ENCODE measurements at places on chromosomes 5 and 9.

GRCh38 chr9:89079391-89079790, 88.1 kb downstream of the S1PR3 start:
- DNase-seq, result no peak

- no peak for DNase-seq
These were observed 369 bp downstream of the OCLN start for GRCh38 chr5:69492923-69493395.

DNA sequence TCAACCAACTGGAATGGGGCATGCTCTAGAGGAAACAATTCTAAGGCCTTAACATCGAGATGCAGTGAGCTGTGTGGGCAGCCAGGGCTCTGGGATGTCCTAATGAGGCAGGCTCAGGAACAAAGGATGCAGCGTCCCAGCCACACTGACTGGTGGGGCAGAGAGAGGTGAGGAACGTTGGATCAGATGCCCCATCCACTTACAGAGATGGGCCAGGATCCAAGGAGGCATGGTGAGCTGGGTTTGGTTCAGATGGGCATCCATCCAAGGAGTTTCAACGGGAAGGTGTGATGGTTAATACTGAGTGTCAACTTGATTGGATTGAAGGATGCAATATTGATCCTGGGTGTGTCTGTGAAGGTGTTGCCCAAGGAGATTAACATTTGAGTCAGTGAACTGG, 15.5 kb upstream of the MARCHF6 start:
- DNase-seq, result no peak

GRCh38 chr5:87784879-87785495, 372.3 kb upstream of the CCNH start:
- no peak for DNase-seq

DNA sequence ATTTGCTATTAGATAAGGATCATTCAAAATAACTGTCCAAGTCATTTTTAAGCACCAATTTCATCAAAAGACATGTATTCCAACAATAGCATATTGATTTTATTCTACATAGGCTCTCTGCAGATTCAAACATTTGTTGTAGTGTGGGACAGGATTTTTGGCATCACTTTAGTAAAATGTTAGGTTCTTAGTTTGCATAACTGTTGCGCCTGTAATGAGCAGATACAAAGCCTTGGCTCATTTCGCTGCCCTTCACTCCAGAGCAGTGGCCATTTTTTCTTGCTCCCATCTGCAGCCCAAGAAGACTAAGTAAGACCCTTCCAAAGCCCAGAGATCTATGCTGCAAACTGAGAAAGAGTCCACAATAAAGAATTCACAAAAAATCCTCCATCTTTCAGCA, 446.0 kb upstream of the MPDZ start:
- DNase-seq, result no peak

- DNase-seq, result no peak
These were observed 19.9 kb downstream of the PTGES2 start for GRCh38 chr9:128107468-128108268.

DNA sequence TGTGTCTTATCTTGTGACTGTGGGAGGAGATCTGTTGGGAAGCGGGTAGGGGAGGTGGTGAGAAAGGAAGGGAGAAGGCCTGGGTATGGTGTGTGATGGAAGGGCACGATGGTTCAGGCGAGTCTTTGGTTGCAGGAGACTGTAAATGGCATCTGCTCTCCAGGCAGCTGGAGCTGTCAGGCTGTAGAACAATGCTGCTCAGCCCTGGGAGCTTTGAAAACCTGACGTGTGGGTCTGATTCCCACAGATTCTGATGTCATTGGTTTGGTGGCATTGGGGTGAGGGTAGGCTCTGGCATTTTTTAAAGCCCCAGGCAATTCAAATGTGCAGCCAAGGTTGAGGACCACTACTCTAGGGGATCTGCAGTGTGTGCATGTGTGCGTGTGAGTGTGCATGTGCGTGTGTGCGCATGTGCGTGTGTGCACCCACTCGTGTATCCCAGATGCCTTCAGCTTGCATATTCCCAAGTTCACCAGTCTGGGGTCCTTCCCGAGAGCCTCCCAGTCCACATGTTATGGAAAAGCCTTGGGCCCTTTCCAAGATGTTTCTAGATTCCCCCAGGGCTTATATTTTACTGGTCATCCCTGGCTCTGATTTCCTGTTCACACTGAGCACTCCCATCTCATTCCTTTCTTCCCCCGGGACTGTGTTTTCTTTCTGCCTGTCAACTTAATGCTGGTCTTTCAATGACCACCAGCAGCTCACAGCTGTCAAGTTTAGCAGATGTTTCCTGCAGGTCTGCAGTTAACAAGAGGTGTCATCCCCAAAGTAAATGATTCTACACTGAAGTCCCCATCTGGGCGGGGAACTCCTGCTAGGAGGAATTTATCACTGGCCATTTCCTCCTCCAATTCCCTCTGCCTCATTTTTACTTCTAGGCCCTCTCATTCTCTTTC, 34.0 kb downstream of the BOD1 start:
- no peak for DNase-seq

DNA sequence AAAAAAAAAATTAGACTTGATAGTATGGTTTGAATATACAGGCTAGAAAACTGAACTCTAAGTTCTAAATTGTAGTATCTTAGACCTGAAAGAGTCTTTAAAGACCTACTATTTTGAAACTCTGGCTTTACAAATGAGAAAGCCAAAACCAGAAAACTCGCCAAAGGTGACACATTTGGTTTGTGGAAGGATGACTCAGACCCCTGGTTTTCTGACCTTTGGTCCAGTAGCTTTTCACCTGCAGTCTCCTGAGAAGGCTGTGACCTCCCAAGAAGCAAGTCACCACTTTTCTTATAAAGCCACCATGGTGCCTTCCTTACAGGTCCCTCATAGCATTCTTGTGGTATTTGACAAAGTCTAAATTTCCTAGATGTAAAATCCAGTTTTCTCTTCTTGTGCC, 102.1 kb upstream of the CEP78 start:
- DNase-seq, result no peak

DNA sequence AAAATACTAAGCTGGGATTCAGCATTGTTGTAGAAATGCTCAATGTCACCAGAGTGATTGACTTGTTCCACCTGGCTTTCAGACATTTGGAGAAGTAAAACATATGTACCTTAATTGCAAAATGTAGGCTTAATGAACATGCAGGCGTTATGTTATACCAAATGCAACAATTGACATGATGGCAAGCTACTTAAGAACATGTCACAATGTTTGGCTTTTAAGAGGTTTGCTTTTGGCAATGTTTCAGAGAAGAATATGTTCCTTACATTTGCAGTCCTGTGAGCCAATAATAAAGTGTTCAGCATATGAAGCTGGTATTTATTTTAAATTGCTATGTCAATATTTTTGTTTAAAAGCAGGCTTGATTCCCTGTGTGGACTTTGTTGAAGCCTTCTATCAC, 111.7 kb upstream of the NUDT12 start:
- DNase-seq, result no peak

DNA sequence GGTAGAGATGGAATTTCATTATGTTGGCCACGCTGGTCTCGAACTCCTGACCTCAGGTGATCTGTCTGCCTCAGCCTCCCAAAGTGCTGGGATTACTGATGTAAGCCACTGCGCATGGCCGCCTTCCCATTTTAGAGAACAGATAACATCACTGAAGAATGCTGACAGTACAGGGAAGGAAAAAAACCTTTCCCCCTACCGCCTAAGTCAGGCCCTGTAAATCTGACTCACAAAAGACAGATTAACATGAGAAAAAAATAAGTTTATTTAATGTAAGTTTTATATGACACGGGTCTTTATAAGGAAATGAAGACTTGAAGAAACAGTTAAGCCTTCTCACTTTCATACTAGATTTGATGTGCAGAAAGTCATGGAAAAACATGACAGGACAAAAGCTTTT, 227.2 kb upstream of the ZNF608 start:
- no peak for DNase-seq

DNA sequence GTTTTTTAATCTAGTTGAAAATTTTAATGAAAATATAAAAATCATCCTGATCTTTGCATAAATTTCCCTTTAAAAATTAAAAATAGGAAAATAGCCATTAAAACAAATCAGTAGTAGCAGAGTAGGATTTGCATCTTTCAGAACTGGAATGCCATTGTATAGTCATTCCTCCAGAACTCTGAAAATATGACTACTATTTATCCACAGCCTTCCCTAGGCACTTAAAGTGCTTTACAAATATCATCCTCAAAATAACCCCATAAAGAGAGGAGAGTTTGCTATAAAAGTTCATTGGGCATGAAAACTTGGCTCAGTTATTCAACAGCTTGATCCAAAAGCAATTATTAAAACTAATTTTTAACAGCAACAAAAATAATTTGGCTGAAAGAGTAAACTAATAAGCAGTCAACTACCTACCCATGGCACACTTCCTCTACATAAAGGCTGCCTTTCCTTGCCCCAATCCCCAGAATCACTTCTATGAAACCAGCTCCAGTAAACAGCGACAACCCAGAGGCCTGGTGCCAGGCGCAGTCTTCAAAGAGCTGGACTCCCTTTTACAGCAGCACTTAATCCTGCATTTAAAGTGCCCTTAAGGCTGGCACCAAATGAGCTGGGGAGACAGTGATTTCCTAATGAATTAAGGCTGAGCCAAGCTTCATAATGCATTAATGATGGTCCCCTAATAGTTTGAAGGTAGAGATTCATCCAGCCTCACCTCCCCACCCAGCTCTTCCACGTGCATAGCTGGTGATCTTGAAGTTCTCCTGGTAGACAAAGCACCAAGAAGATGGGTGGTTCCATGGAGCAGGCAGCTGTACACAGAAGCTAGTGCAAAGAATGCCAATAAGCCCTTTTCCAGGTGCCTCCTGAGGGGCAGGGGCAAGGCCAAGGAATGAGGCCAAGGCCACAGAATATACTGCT, 36.1 kb downstream of the LHFPL2 start:
- DNase-seq, result no peak

- DNase-seq, result peak; percentile 70
These were observed 131.8 kb upstream of the CHD1 start for GRCh38 chr5:99060306-99061261.

GRCh38 chr5:109374625-109375024, 35.1 kb downstream of the PJA2 start:
- no peak for DNase-seq

DNA sequence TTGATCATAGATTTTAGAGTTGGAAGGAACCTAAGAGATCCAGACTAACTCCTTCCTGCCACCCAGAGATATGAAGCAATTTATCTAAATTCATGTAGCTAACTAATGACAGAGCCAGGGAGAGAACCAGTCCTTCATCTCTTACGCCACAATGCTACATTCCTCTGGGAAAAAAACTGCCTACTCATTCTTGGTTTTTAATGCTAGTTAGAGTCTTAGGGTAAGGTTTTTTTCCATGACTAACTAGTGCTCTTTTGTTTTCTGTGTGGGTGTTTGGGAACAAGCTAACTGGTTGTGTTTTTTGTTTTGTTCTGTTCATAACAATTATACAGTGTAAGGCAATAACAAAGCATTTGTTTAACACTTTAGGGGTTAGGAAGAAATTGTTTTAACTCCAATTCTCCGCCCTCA, 52.4 kb downstream of the SLC44A1 start:
- DNase-seq, result no peak

GRCh38 chr5:133269691-133270090, 217.9 kb downstream of the HSPA4 start:
- DNase-seq, result no peak

DNA sequence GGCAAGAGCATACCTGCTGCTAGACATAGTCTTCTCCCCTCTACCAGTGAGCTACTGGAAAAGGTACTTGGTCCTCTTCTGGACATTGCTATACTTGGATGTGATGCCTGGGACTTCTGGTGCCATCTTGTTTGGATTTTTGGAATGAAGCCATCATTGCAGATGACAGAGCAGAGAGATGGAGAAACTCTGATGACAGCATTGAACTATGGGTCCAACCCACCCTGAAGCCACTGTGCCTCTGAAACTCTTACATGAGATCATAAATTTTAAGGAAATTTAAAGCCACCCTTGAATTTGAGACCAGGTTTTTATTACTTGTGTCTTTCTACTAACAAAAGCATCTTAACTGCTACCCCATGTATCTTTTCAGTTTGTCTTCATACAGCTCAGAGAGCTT, 151.1 kb upstream of the SMIM23 start:
- no peak for DNase-seq

- DNase-seq, result no peak
These were observed 239.0 kb downstream of the SYK start for GRCh38 chr9:91040371-91041215.

GRCh38 chr5:61431923-61432620, 100.0 kb downstream of the ZSWIM6 start:
- no peak for DNase-seq

DNA sequence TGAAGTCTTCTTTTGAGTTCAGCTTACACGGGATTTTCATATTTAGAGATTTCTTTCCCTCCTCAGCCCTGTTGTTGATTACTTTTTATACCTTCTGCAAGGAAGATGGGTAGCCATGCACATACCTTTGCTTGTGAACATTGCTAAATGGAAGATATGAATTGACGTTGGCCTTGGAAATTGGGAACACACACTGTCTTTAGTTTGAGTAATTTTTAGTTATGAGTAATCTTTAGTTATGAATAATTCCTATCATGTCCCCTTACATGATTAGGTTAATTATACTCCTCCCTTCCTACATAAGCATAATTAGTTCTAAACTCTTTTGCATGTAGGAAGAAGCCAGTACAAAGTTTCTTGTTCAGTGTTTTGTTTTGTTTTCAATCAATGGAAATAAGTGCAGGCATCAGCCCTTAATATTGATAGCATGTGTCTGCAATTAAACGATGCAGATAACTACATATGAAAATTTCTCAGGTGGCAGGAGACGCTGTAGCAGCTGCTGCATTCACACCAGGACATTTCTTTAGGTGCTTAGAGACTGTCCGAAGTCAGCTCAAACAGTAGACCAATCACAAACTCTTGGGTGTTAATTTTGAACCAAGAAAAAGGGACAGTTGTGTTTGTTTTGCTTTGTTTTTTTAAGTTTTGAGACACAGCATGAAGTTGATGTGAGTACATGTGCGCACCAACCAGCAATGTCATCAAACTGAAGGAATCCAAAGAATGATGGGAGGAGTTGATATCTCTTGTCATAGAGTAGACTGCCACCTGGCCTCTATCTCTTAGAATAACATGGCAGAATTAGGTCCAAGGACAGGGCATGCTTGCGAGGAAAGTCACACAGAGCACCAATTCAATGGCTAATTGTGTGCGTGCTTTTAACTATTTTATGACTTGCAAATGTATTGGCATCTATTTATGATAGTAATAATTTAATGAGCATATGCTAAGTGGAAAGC, 51.4 kb downstream of the SMARCA2 start:
- no peak for DNase-seq

GRCh38 chr9:18632632-18633403, 158.9 kb downstream of the ADAMTSL1 start:
- DNase-seq, result no peak
